ENCODE measurements at places on chromosomes 7 and 10. TPM values are rescaled to one million over a fixed set of nuclear protein-coding genes. Genes with fewer than 3 reads are reported as not detected.

DNA sequence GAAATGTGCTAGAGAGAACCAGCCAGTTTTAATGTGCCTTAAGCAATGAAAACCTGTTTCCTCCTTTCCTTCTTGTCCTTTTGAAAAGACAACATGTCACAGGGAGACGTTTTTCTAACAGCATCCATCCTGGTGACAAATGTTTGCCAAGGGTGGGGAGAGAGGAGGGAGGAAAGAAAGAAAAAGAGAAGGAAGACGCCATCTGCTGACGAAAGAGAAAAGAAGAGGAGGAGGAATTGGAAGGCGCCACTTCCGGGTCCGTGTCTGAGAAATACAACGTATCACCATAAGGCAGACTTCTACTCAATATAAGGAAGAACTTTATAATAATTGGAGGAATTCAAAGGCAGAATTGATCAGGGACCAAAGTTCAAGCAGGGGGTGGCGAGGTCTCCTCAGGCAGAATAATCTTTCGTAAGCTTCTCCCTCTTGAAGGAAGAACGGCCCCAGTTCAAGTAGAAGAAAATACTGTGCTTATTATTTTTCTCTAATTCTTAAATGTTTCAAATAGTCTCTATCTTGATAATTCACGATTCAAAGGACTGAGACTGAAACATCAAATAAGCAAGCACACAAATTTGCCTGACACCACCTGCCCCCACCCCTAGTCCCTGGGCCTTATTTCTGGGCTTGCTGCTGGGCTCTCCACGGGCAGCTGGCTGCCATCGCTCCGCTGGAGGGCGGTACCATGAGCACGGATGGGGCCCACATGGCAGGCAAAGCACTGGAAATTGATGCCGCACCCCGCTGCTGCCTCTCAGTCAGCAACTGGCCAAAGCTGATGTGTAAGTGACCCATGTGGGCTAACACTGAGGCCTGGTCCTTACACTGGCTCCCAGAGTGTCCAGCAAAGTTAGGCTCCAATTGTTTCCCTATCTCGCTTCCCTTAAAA, 273.7 kb upstream of the KLF14 start:
- peak; percentile 63 for DNase-seq

GRCh38 chr10:110651044-110651958, 7.2 kb downstream of the RBM20 start:
- no peak for DNase-seq

- no peak for DNase-seq
These were observed 21.4 kb upstream of the GSDME start for GRCh38 chr7:24778543-24779282.

The TFEC gene
- 1.9 TPM for total RNA-seq

The NPFFR1 gene
- total RNA-seq = not detected

All from naive thymus-derived CD4-positive, alpha-beta T cell (primary cell).